ENCODE measurements at places on chromosomes 12 and 14.
A peak's percentile ranks its signal among the peaks of the same experiment; 100 is the strongest.

GRCh38 chr14:24403294-24403998, 4.6 kb downstream of the NYNRIN start:
- DNase-seq, result no peak

DNA sequence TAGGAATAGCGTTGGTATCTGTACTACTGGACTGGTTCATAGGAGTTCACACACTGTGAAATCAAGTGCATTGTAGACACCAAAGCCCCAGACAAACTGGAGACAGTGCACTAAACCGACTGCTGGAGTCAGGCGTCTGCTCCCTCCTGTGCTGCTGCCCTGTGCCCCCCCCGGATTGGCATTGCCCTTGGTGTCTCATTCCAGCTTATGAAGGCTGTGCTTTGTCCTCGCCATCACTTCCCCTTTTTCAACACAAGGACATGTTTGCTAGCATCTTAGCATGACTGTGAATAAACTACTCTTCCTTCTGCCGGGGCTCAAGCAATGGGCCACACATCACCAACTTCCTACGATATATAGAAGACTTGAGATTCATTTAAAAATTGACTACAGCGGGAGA, 84.0 kb downstream of the TMCC3 start:
- no peak for DNase-seq

GRCh38 chr12:111864913-111865312, 22.9 kb downstream of the MAPKAPK5 start:
- no peak for DNase-seq

- DNase-seq, result no peak
Measured at GRCh38 chr14:100830681-100831080, 4.8 kb downstream of the MEG3 start.

GRCh38 chr14:65920996-65921395, 508.5 kb downstream of the FUT8 start:
- no peak for DNase-seq

- DNase-seq, result no peak
Measured at GRCh38 chr12:80580254-80580653, 127.2 kb upstream of the MYF6 start.

- no peak for DNase-seq
Measured at GRCh38 chr12:4649358-4649661, 396 bp downstream of the NDUFA9 start.

DNA sequence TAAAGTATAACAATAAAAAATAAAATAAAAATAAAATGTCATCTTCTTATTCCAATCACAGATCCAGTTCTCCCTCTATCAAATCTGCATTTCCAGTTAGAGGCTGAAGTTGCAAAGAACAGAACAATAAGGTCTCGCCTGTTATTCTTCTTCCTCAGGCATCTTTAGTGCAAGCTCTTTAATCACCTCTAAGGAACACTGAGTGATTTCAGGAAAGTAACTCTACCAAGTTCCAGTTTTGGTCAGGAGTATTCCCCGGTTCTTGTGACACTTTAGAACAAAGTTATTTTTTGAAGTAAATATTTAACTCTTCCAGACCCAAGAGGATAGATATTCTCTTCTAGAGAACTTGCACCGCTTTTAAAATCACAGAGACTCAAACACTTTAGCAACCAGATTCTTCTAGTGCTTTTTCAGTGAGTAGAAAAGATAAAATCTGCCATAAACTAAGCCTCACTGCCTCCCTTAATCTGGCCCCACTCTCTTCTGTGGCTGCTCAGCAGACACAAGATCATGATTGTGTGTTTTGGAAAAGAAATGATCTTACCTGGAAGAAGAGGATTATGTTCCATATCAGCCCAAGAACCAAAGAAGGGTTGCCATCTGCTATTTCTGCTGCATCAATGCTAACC, 57.9 kb upstream of the DICER1 start:
- no peak for DNase-seq

DNA sequence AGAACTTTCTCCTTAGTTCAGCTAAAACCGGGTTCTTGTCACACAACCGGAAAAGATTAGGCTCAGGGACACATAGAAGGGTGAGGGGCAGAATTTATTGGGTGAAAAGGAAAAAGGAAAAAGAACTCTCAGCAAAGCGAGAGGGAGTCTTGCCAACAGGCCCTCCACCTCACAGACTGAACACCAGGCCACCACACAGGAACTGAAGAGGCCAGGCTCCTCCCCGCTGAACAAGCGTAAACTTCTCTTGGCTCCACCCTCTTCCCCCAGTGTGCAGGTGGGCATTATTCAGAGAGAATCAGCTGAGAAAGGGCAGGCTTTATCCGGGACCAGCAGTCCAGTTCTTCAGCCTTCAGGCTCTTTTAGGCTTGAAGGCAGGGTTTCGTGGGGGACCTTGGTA, 125.6 kb upstream of the FGD4 start:
- peak; percentile 12 for DNase-seq

- DNase-seq, result no peak
Measured at GRCh38 chr14:56173365-56173922, 55.2 kb downstream of the PELI2 start.
